Right ventricle myocardium superior (tissue), 1 donor: ENCODE measurements at places on chromosomes 1 and 21. TPM values are rescaled to one million over a fixed set of nuclear protein-coding genes. Genes with fewer than 3 reads are reported as not detected.

Gene ZNF691
- total RNA-seq: 8.5 TPM

Gene AADACL4
- total RNA-seq: not detected

DNA sequence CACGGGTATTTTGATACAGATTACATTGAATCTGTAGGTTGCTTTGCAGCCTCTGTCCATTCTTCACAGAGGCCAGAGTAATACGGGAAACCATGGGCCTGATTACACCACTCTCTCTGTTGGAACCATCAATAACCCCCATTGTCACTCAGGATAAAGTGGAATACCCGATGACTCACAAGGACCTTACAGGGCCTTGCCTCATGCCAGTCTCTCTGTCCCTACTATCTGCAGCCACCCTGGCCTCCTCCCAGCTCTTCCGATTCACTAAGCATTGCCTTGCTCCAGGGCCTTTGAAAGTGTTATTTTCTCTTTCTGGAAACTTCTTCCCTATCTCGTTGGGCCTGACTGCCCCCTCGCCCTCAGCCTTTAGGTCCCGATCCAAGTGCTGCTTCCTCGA lies 61.7 kb downstream of the HMGB4 start:
- DNase-seq: no peak

DNA sequence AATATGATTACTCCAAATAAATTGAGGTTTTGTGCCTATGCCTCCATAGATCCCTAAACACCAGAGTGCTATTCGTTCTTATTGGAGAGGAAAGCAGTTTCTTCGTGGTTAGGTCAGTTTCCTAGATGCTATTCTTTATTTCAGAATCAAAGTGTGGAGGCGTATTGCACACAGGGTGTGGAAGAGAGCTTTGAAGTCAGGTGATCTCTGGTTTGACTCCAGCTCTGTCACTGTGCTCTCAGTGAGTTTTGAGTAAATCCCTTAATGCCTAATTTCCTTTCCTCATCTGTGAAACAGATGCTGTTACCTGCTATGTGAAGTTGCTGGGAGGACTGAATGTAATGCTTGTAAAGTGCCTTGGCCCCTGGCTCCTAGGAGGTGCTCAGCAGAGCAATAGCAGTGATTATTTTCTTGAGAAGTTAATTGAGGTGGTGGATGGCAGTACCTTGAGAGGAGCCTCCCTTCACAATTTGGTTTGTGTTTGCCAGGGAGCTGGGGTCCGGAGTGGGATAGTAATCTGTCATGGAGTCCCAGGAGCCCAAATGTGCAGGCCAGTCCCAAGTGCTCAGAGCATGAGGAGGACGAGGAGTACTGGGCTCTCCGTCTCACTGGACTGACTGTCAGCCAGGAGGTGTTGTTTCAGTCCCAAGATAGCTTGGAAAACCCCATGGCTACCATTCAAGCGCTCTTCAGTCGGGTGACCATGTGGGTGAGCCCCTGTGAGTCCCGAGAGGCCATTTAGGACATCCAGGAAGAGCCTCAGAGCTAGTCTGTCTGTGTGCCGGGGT lies 14.9 kb downstream of the NTPCR start:
- DNase-seq: no peak

GRCh38 chr1:22043198-22043769 lies 9.2 kb upstream of the CDC42 start:
- no peak for DNase-seq

DNA sequence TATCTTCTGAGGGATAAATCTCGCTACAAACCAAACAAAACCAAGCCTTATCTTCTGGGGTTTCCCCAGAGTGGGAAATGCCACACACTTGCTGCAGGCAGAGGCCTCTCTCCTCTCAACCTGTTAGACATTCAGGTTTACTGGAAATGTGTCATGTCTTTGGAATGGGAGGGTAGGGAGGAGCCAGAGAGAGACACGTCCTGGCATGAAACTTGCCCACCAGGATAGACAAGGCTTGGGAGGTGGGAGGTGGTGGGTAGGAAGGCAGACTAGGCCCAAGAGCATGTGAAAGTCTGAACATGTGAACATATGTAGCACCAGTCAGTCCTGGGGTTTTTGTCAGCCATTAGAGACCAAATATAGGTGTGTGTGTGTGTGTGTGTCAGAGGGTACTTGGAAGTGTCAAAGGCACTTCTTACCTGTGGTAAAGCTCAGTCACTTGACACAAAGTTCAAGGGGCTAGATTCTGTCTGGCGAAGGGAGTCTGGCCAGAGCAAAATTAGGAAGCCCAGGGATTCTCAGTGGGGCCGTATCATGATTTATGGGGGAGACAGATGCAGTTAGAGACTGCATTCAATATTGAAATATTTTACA lies 32.4 kb upstream of the PIGC start:
- DNase-seq: no peak

DNA sequence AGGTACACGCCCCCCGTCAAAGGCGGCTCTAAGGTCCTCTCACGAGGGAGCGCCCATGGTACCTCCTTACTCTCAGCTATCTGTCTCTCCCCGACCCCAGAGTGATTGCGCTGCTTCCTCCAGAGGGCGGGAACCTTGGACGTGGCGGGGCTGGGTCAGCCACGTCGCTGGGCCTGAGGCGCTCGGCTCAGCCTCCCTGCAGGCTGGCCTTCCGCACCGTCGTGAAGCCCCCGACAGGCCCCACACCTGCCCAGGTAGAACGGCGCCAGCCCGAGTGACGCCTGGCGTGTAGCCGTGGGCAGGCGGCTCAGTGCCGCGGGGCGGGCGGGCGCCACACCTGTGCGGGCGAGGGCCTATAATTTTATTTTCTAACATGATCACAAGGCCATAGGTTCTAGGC lies 122.2 kb upstream of the BEND5 start:
- no peak for DNase-seq

DNA sequence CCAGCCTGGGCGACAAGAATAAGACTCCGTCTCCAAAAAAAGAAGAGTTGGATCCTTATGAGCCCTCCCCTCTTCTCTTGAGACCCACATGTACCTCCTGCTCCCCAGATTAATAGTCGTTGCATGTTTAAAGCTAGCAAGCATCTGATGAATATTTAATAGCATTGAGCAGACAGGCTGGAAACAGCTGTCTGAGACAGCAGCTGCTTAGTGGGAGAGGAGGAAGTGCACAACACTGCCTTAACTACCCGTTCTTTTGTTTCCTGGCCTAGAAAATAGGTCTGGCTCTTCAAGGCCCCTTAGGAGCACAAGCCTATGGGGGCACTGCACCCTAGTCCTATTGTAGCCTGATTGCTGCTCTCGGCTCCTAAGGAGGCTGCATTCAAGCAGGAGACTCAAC lies 17.3 kb upstream of the TMEM39B start:
- DNase-seq: no peak

- DNase-seq: no peak
Measured at GRCh38 chr1:197998110-197998509, 80.9 kb downstream of the LHX9 start.
